ENCODE measurements at places on chromosomes 2 and 18.

- DNase-seq = peak; percentile 2
Observed at GRCh38 chr2:239300871-239301735, 99.7 kb downstream of the HDAC4 start.

- no peak for DNase-seq
Observed at GRCh38 chr18:76487070-76487469, 8.0 kb downstream of the ZNF516 start.

DNA sequence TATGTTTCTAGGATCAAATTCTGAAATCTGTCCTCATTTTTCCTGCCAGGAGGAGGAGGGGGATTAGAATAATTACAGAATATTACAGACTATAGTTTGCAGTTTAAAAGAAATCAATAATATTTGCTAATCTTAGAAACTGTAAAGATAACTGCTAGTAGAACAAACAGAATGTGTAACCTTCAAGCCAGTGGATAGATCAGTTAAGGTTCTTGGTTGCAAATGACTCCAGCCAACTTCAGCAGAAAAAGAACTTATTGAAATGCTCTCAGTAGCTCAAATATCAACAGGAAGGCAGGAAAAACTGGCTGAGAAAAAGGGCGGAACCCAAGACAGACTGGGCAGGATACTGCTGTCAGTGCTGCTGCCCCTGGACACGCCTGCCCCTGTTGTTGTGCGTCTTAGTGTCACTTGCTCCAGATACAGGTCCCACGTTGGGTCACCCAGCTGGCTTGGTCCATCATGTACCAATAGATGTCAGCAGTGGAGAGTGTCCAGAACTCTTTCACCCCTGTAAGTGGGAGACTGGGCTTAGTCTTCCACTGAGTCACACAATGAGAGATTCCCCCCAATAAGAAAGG, 10.2 kb downstream of the NMUR1 start:
- DNase-seq = no peak

DNA sequence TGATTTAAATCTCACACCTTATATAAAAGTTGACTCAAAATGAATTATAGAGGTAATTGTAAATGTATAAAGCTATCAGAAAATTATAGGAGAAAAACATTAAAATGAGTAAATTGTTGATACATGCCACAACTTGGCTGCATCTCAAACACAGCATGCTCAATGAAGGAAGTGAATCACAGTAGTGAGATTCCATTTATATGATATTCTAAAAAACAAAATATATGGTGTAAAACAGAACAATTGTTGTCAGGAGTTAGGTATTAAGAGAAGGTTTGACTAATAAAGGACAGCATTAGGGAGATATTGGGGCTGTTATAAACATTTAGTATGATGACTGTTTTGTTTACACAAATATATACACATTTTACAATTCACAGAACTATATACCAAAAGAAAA, 356.6 kb upstream of the CELF4 start:
- no peak for DNase-seq

DNA sequence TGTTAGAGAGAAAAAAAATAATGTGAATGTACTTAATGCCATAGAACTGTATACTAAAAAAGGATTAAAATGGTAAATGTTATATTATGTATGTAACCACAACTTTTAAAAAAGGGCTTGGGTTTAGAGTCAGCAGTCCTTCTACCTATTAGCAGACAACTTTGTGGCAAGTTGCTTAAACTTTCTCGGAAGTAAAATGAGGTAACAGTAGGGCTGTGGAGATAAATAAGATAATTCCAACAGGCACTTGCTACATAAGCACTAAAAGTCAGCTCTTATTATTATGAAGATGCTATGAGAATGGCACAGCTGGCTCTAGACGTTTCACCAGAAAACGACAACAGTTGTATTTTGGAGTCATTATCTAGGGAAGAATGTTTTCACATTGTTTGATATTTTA, 31.3 kb downstream of the AAK1 start:
- no peak for DNase-seq

DNA sequence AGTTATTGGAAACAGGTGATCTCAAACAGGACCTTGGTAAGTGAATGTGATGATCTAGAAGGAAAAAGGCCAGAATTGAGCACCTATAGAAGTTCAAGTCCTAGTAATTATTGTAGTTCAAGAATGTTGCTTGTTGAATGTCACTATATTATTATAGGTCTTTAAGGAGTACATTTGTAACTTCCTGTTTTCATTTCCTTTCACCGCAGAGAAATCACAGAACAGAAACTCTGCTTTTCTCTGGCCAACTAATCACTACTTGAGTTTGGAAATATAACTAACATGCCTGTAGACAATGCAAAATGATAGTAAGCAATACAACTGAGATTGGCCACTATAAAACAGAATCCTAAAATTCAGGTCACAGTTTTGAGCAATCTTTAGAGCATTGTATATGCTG, 61.8 kb upstream of the EFEMP1 start:
- DNase-seq = no peak

- DNase-seq = no peak
Observed at GRCh38 chr2:231497651-231498050, 32.6 kb downstream of the NMUR1 start.

- no peak for DNase-seq
Observed at GRCh38 chr2:88069117-88069516, 1.5 kb downstream of the SMYD1 start.

- DNase-seq = no peak
Observed at GRCh38 chr2:24307961-24308360, 52.4 kb downstream of the ITSN2 start.

GRCh38 chr18:75214766-75215510, 4.3 kb downstream of the TSHZ1 start:
- DNase-seq = no peak

All from T-helper 17 cell (primary cell).